CD4-positive, alpha-beta memory T cell (primary cell): ENCODE measurements at places on chromosomes 4 and X.

GRCh38 chr4:113131136-113131535 is 81.7 kb downstream of the ANK2 start:
- DNase-seq, result no peak

GRCh38 chrX:112874175-112874574 is 33.5 kb upstream of the AMOT start:
- DNase-seq, result no peak

DNA sequence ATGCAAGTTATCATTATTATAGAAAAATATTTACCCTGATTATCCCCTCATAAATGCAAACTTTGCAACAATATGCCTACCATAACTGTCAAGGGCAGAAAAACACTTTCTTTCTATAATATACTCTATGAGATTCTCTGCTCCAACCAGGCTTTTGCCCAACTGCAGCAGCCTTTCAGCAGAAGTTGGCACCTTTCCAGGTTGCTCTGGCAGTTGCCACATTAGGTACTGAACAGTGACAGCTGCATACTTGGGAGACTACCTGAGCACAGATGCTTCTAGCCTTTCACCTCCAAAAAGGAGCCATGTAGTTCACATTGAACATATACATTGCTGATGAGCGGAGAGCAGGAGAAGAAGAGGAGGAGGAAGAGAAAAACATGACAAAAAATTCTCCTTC is 69.5 kb upstream of the BRWD3 start:
- no peak for DNase-seq

DNA sequence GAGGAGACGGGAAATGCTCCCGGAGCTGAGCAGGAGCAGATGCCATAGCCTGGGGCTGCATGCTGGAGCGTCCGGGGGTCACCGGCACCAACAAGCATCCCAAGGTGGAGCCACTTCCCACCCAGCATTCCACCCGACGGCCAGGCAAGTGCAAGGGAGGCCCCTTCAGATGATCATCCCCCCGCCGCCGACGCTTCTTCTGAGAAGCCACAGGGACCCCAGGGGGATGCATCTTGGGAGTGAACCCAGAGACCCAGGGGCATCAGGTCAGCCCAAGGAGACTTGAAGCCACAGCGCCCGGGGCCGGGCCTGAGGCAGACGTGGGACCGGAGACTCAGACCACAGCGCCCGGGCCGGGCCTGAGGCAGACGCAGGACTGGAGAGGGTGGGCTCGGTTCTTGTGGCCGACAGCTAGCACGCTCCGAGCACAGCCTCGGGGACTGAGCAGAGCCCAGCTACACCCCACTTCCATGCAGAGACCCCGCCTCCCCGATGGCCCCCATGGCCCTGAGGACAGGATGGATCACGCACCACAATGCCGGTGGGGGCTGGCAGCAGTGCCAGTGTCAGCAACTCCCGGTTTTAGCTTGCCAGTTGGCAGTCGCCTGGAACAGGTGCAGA is 33.0 kb upstream of the CPLX1 start:
- DNase-seq, result no peak

- no peak for DNase-seq
These were observed 2.7 kb upstream of the NEUROG2 start for GRCh38 chr4:112518675-112519074.

DNA sequence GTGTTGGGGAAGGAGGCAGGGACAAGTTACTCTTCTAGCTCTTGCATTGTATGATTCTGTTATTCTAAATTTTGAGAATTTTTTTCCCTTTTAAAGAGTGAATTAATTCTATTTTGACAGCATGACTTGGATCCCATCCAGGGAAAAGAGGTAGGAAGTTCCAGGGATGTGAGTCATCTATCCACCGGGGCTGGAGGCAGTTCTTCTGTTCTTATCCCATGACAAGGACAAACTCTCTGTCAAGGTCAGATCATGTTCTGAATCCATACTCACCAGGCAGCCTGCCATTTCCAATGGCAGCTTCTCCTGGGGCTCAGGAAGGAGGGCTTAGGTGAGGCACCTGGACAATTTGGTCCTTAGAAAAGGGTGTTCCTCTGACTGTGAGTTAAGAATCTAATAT is 132.0 kb upstream of the MED14 start:
- DNase-seq, result no peak

GRCh38 chrX:68867458-68868112 is 38.8 kb downstream of the EFNB1 start:
- no peak for DNase-seq

- no peak for DNase-seq
These were observed 8.1 kb upstream of the TBC1D1 start for GRCh38 chr4:37882665-37883296.

GRCh38 chr4:172412851-172413580 is 599.8 kb downstream of the GALNTL6 start:
- no peak for DNase-seq

GRCh38 chr4:3402491-3403347 is 39.0 kb upstream of the HGFAC start:
- no peak for DNase-seq

DNA sequence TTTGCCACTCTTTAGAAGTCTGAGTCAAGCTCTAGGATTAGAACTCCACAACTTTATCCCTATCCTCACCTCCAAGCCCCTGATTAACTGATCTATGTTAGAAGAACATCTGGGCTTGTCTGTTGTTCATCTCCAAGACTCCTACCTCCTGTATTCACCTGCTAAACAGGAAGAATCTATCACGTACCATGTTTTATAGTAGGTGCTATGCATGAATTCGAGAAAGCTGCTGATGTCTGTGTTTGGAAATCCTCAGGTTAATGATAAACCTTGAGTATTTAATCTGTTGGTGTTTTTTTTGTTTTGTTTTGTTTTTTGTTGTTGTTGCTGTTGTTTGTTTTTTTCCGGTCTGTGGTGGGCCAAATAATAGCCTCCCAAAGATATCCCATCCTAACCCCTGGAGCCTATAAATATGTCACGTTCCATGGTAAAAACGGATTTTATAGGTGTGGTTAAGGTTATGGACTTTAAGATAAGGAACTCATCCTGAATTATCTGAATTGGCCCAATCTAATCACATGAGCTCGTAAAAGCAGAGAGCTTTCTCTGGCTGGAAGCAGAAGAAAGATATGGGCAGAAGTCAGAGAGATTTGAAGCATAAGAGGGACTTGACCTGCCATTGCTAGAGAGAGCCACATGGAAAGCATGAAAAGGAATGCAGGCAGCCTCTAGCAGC is 101.2 kb upstream of the DUSP21 start:
- DNase-seq, result no peak

GRCh38 chr4:81429031-81429430 is 42.7 kb downstream of the RASGEF1B start:
- no peak for DNase-seq

DNA sequence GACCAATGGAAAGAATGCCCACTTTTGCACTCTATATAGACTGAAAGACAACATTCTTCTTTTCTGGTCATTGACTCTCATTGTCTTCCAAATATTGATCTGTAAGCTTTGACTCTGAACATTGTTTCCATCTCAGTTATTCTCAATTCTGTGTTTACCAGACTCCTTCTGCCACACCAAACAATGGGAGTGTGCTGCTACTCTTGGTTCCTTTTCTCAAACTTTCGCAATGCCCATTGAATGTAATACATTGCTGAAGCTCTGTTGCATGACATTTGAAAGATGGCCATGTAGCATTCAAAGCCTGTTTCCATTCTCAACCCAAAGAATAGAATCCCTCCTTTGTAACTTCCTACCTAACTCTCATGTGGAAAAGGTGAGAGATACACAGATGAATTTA is 136.2 kb downstream of the BTC start:
- DNase-seq, result no peak
